ENCODE measurements at places on chromosomes 12 and 14. TPM values are rescaled to one million over a fixed set of nuclear protein-coding genes. Genes with fewer than 3 reads are reported as not detected.

KRT72 gene
- 2.0 TPM for polyA plus RNA-seq

DTX1 gene
- polyA plus RNA-seq: 9.1 TPM

NTF3 gene
- 2.1 TPM for polyA plus RNA-seq

LMBR1L gene
- 111 TPM for polyA plus RNA-seq

PLA2G1B gene
- 0.79 TPM for polyA plus RNA-seq

TMCC3 gene
- 24.3 TPM for polyA plus RNA-seq

GPR84 gene
- 0.16 TPM for polyA plus RNA-seq

GRCh38 chr12:59425798-59426197 is 170.0 kb upstream of the SLC16A7 start:
- H3K27me3 ChIP-seq: no peaks in the 10 kb centered on the region
- H3K36me3 ChIP-seq: no peaks in the 10 kb centered on the region
- no peaks in the 10 kb centered on the region for H3K4me1 ChIP-seq
- DNase-seq: no peak

DNA sequence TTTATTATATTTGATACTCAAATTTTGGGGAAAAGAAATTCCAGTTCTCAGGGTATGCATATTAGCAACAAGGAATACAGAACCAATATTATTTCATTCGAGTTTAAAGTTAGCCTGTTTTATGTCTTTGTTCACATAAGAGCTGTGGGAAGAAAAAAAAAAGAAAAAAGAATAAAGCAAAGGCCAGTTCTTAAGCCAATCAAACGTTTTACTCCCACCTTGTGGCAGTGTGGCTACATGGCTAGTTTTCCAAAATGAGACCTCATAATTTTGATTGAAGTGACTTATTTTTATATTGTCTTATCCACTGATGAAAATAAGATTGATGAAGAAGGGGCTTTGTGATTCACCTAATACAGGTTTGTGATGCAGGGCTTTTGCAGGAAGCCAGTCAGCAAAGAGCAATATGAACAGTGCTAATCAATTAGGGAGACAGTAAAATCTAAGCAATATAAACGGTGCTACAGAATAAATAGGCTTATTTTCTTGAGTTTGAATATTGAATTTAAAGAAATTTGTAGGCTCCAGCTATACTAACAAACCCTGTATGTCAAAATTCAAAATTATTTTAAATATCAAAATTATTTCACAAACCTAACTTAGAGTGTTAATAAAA is 624.1 kb upstream of the FOXG1 start:
- no peak overlapping the region for H3K27ac ChIP-seq
- no peak for DNase-seq

DNA sequence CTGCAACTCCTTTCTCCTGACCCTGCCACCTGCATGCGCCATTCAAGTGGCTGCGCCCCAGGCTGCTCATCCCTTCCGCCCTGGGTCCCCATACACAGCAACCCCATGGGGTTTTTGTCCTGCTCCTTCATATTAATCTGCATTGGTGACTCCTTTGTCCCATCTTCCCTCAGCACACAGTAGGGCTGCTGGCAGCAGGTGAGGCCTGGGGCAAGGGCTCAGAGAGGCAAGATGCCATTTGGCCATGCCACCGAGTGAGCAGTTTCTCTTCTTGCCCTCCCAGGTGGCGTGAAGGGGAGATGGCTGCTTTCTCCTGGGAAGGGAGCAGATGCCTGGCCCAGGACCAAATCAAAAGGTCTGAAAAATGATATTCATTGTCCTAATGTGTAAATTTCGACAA is 9.1 kb downstream of the RTL1 start:
- peaks cover 3% of the 10 kb centered on the region for H3K4me1 ChIP-seq
- no peak for DNase-seq
- H3K27me3 ChIP-seq: peaks cover 21% of the 10 kb centered on the region
- no peaks in the 10 kb centered on the region for H3K36me3 ChIP-seq

- H3K27me3 ChIP-seq: no peaks in the 10 kb centered on the region
- peaks cover 14% of the 10 kb centered on the region for H3K36me3 ChIP-seq
These were observed 102.2 kb downstream of the PRKAB1 start for GRCh38 chr12:119770146-119770545.

DNA sequence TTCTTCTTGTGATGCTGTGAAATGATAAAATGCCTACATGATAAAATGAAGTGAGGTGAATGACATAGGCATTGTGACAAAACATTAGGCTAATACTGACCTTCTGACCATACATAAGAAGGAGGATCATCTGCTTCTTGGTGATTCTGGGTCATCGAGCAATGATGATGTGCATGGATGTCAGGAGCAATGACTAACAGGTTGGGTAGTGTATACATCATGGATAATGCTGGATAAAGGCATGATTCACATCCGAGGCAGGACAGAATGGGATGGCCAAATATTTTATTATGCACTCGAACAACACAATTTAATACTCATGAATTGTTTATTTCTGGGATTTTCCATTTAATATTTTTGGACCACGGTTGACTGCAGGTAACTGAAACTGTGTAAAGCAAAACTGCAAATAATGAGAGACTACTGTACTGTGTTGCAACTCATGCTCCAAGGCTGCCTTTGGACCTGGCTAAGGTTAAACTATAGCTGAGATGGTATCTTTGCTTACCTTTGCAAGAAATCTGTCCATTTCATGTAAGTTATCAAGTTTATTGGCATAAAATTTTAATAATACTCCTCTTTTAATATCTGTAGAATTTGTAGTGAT is 7.6 kb upstream of the SLC25A21 start:
- H3K27ac ChIP-seq: no peak overlapping the region
- no peaks in the 10 kb centered on the region for H3K4me1 ChIP-seq
- H3K27me3 ChIP-seq: no peaks in the 10 kb centered on the region
- no peaks in the 10 kb centered on the region for H3K36me3 ChIP-seq

- no peaks in the 10 kb centered on the region for H3K36me3 ChIP-seq
- peak; percentile 96 for DNase-seq
- H3K27ac ChIP-seq: peak overlapping the region; percentile 96
- no peaks in the 10 kb centered on the region for H3K27me3 ChIP-seq
These were observed 184.2 kb upstream of the GZMB start for GRCh38 chr14:24818058-24818822.

GRCh38 chr12:133235401-133236112 is at the start of gene ANHX:
Gene ANHX, minus strand, starts transcription at chr12:133235877. Its CDS starts 1,521 bp downstream, at chr12:133234356.
- H3K27me3 ChIP-seq: no peaks in the 10 kb centered on the region
- no peaks in the 10 kb centered on the region for H3K36me3 ChIP-seq
- no peak for DNase-seq
- no peaks in the 10 kb centered on the region for H3K4me1 ChIP-seq
- H3K27ac ChIP-seq: no peak within 1 kb of the TSS

DNA sequence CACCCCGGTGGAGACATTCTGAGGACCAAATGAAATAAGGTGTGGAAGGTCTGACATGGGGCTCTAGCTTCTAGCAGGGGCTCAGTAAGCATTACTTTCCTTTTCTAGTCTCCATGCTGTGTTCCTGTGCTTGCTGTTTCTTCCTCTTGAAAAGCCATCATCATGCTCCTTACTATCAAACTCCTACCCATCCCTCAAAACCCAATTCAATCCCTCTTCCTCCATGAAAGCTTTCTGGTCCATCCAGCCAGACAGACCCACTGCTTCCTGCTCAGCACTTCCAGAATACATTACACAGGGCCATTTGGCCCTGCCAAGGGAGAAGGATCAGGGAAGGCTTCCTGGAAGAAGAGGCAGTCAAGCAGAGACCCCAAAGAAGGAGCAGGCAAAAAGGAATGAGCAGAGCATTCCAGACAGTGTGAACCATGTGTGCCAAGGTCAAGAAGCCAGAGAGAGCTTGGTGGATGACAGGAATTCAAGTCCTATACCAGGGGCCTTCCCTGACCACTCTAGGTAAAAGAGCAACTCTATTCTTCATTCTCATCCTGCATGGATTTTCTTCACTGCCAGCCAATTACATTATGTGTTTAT is 59.5 kb downstream of the NUAK1 start:
- no peak overlapping the region for H3K27ac ChIP-seq
- H3K36me3 ChIP-seq: no peaks in the 10 kb centered on the region
- no peak for DNase-seq
- peaks cover 4% of the 10 kb centered on the region for H3K4me1 ChIP-seq
- no peaks in the 10 kb centered on the region for H3K27me3 ChIP-seq
- no peak overlapping the region for H3K4me3 ChIP-seq

- no peaks in the 10 kb centered on the region for H3K27me3 ChIP-seq
- H3K36me3 ChIP-seq: no peaks in the 10 kb centered on the region
- no peaks in the 10 kb centered on the region for H3K4me1 ChIP-seq
- no peak overlapping the region for H3K27ac ChIP-seq
These were observed 8.8 kb upstream of the PTGR2 start for GRCh38 chr14:73842851-73843250.

- H3K27me3 ChIP-seq: no peaks in the 10 kb centered on the region
- H3K27ac ChIP-seq: no peak overlapping the region
- no peak for DNase-seq
- no peak overlapping the region for H3K4me3 ChIP-seq
- H3K4me1 ChIP-seq: no peaks in the 10 kb centered on the region
These were observed 30.8 kb upstream of the CDK17 start for GRCh38 chr12:96431067-96431466.

- peak; percentile 76 for DNase-seq
- H3K4me1 ChIP-seq: peaks cover 6% of the 10 kb centered on the region
- no peaks in the 10 kb centered on the region for H3K27me3 ChIP-seq
- no peak overlapping the region for H3K27ac ChIP-seq
- H3K4me3 ChIP-seq: no peak overlapping the region
- no peaks in the 10 kb centered on the region for H3K36me3 ChIP-seq
These were observed 714.4 kb upstream of the TBX3 start for GRCh38 chr12:115398311-115398781.

GRCh38 chr14:21070610-21071224 is 613 bp downstream of the ARHGEF40 start:
- H3K4me1 ChIP-seq: peaks cover 24% of the 10 kb centered on the region
- DNase-seq: peak; percentile 59
- peak overlapping the region; percentile 81 for H3K4me3 ChIP-seq
- peaks cover 26% of the 10 kb centered on the region for H3K36me3 ChIP-seq

- DNase-seq: no peak
- peak overlapping the region; percentile 88 for H3K27ac ChIP-seq
- H3K4me1 ChIP-seq: peaks cover 5% of the 10 kb centered on the region
- no peaks in the 10 kb centered on the region for H3K36me3 ChIP-seq
- H3K4me3 ChIP-seq: peak overlapping the region; percentile 97
These were observed 617 bp downstream of the TTC8 start for GRCh38 chr14:88825078-88825458.

GRCh38 chr14:20836668-20837338 is 34.2 kb upstream of the RNASE1 start:
- H3K27ac ChIP-seq: no peak overlapping the region
- no peak overlapping the region for H3K4me3 ChIP-seq
- DNase-seq: no peak
- H3K36me3 ChIP-seq: no peaks in the 10 kb centered on the region

DNA sequence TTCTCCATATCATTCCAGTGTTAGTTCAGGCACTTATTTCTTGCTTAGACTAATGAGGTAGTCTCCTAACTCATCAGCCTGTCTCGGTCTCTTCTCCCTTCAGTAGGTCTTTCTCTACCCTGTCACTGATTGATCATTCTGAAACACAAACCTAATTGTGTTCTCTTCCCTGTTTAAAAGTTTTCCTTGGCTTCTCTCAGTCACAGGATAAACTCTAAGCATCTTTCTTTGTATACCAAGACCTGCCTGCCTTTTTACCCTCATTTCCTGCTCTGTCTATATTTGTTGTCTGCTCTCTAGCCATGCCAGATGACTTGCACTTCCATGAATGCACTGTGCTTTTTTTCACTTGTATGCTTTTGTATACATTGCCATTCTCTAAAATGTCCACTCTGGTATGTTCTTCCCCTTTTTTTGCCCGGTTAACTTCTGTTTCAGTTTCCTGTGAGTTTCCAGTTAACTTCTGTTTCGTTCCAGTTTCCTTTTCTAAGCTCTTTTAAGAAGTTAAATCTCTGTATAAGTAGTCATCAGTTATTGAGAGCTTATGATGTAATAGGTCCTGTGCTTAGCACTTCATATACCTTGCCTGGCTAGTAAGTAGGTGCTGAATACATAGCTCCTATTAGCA is 12.8 kb downstream of the DIP2B start:
- H3K4me3 ChIP-seq: no peak overlapping the region
- no peak overlapping the region for H3K27ac ChIP-seq
- no peak for DNase-seq
- peaks cover 3% of the 10 kb centered on the region for H3K4me1 ChIP-seq
- H3K27me3 ChIP-seq: no peaks in the 10 kb centered on the region
- no peaks in the 10 kb centered on the region for H3K36me3 ChIP-seq

DNA sequence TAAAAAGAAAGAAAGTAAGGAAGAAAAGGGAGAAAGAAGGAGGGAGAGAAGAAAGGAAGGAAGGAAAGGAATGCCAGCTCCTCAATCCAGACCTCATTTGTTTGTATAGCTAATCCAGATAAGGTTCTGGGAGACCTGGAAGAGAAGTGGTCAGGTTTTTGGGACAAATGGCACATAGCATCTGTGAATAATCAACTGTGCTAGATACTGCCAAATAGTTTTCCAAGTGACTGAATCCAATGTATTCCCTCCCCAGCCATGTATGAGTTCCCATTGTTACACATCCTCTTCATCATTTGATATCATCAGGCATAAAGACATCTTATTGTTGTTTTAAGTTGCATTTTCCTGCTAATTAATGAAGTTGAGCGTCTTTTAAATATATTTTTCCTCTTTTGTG is 18.6 kb upstream of the PTGR2 start:
- no peaks in the 10 kb centered on the region for H3K27me3 ChIP-seq
- no peak overlapping the region for H3K4me3 ChIP-seq
- H3K36me3 ChIP-seq: no peaks in the 10 kb centered on the region
- H3K27ac ChIP-seq: no peak overlapping the region
- no peak for DNase-seq

GRCh38 chr12:3684449-3685051 is 68.4 kb downstream of the CRACR2A start:
- H3K27me3 ChIP-seq: peaks cover 8% of the 10 kb centered on the region
- no peaks in the 10 kb centered on the region for H3K4me1 ChIP-seq
- no peaks in the 10 kb centered on the region for H3K36me3 ChIP-seq
- no peak for DNase-seq
- H3K27ac ChIP-seq: no peak overlapping the region

DNA sequence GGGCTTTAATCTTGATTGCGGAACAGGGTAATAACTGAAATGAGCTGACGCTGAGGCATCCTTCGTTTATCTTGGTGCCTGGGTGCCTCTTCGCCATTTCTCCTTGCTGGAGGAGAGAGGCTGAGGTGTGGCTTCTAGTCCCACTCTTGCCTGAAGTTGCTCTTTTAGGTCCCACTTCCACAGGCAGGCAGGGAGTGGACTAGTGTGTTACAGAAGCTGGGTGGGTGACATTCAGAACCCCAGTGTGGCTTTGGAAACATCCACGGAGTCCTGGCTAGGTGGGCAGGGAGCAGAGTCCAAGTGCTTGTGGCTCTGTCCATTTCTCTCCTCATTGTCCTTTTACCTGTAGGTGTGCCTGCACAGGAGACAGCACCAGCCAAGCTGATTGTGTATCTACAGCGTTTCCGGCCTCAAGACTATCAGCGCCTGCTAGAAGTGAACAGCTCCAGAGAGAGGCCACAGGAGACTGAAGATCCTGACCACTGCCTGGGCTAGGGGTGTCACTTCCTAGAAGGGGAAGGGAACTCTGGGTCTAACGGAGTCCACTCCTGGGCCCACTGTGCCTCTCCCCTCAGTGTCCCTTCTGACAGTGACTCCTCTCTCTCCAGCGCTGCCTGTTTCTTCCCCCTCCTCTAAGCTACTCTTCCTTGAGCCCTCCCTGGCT is 2.4 kb downstream of the THTPA start:
- peak; percentile 89 for DNase-seq
- H3K4me3 ChIP-seq: no peak overlapping the region
- H3K27ac ChIP-seq: peak overlapping the region; percentile 94
- no peaks in the 10 kb centered on the region for H3K27me3 ChIP-seq

- H3K27ac ChIP-seq: no peak overlapping the region
- H3K27me3 ChIP-seq: no peaks in the 10 kb centered on the region
- H3K36me3 ChIP-seq: no peaks in the 10 kb centered on the region
- no peak for DNase-seq
These were observed 20.2 kb upstream of the MLEC start for GRCh38 chr12:120666571-120667390.

- H3K4me1 ChIP-seq: no peaks in the 10 kb centered on the region
- H3K4me3 ChIP-seq: no peak overlapping the region
- no peaks in the 10 kb centered on the region for H3K36me3 ChIP-seq
These were observed 64.5 kb upstream of the MANSC4 start for GRCh38 chr12:27844366-27845090.
